ENCODE measurements at places on chromosomes 5 and 9.
A peak's percentile ranks its signal among the peaks of the same experiment; 100 is the strongest.

- no peak for DNase-seq
Measured at GRCh38 chr5:65020492-65020891, 251.8 kb downstream of the CWC27 start.

GRCh38 chr9:99822109-99822805 is 572 bp downstream of the NR4A3 start:
- DNase-seq = peak; percentile 59

GRCh38 chr9:34379334-34380033 is 2.8 kb upstream of the MYORG start:
- DNase-seq = peak; percentile 73

DNA sequence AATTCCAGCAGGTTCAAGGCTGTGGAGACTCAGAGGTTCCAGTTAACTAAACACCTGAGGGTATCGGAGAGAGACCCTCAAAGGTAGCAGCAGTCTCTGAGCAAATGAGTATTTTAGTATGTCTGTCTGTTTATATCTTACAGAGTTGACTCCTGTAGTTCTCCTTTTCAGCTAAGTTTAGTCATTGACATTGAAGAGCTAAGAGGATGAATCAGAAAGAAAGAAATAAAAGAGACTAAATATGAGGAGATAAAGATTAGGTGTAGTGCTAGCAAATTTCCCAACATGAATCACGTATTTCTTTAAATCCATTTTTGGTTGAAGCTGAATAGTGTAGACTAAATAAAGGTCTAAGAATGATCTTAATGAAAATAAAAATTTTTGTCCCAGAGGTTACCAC is 474.0 kb upstream of the RGMB start:
- no peak for DNase-seq

DNA sequence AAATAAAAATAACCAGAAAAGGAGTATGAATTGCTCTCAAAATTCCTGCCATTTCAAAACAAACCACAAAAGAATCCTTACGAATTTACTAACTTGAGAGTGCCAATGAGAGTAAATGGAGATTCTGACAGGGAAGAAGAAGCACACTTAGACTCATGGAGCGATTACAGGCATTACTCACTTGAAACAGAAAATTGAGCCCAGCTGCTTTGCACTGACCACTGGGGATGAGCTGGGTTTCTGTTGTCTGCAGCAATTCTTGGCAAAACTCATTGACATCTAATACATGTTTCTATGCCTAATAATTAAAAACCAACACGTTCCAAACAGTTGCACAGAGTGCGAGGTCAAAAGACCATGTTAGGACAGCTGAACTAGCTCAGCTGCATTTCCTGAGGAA is 731.6 kb downstream of the DNAH5 start:
- DNase-seq = no peak

DNA sequence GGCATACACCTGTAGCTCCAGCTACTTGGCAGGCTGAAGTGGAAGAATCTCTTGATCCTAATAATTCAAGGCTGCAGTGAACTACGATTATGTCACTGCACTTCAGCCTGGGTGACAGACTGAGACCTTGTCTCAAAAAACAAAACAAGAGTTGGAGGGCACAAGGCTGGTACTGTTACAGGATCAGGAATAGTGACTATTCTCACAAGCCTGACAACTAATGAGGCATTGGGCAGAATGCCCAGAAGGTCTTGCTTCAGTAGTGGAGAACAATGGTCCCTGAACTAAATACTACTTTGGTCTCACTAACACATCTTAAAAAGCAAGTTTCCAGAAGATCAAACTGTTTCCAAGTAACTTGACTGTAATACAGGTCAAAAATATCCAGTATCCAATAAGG is 182.9 kb upstream of the RFX3 start:
- DNase-seq = peak; percentile 20

GRCh38 chr9:82022121-82022520 is 33.5 kb downstream of the SPATA31D1 start:
- no peak for DNase-seq

GRCh38 chr5:59579101-59579823 is 314.3 kb downstream of the PDE4D start:
- no peak for DNase-seq

DNA sequence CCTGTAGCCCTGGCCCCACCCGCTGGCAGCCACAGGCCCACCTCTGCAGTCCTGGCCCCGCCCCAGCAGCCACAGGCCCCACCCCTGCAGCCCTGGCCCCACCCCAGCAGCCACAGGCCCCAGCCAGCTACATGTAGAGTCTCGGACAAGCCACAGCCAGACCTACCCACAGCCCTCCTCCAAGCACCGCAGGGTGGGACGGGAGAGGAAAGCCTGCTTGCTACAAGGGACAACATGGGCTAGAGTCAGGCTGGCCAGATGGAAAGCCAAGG is 49.5 kb upstream of the SARDH start:
- peak; percentile 12 for DNase-seq

GRCh38 chr5:147560718-147561331 is 51.0 kb upstream of the DPYSL3 start:
- no peak for DNase-seq

DNA sequence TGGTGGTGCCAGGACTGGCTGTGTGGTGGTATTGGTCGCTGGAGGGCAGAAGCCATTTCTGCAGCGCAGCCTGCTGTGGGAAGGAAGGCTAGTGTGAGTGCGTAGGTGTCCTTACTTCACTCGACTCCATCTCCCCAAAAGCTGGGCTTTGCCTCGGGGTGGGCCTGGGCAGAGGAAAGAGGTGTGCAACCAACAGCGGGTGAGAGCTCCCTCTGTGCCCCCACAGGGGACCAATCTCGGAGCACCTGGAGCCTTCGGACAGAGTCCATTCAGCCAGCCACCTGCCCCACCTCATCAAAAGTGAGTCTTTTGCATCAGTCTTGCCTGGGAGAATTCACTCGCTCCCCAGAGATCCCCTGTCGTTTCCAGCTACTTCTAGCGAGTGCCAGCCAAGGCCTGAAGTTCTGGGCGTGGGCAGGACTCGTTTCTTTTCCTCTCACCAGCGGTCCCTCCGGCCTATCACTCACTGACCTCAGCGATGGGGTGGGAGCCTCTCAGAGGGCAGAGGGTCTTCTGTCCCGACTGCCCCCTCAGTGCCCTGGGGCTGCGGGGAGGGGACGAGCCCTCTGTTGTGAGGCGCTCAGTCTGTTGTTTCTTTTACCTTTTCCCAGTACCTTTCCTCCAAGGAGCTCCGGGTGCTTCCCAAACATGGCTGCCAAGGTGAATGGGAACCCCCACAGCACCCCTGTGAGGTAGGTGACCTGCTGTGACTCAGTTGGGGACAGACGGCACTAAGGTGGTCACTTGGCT is 32.9 kb upstream of the PRDM12 start:
- no peak for DNase-seq

GRCh38 chr5:164185000-164185399 is 679.6 kb downstream of the MAT2B start:
- DNase-seq = no peak

GRCh38 chr5:164475339-164475977 is 970.0 kb downstream of the MAT2B start:
- peak; percentile 45 for DNase-seq

DNA sequence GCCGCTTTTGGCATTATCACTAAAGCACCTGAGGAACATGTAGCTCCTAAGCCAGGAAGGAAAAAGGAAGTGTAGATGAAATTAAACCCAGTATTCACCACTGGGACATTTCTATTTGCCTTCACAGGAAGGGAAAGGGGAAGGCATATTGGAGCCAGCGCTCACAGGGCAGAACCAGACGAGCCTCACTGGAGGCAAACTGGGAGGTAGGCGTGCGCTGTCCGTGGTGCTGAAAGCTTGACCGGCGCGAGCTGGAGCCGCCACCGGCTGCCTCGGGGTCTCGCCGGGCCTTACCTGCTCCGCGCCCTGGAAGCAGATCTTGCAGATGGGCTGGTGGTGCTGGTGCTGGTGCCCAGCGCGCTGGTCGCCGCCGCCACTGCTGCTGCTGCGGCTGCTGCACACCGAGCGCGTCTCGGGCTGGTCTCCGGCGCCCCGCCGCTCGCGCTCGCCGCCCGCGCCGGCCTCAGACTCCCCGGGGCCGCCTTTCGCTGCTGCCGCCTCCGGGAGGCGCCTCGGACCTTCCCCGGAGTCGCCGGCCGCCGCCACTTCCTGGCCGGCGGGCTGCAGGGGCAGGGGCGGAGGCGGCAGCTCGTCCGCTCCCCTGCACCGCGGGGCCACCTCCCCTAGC is 732 bp downstream of the MARCHF11 start:
- DNase-seq = peak; percentile 68

DNA sequence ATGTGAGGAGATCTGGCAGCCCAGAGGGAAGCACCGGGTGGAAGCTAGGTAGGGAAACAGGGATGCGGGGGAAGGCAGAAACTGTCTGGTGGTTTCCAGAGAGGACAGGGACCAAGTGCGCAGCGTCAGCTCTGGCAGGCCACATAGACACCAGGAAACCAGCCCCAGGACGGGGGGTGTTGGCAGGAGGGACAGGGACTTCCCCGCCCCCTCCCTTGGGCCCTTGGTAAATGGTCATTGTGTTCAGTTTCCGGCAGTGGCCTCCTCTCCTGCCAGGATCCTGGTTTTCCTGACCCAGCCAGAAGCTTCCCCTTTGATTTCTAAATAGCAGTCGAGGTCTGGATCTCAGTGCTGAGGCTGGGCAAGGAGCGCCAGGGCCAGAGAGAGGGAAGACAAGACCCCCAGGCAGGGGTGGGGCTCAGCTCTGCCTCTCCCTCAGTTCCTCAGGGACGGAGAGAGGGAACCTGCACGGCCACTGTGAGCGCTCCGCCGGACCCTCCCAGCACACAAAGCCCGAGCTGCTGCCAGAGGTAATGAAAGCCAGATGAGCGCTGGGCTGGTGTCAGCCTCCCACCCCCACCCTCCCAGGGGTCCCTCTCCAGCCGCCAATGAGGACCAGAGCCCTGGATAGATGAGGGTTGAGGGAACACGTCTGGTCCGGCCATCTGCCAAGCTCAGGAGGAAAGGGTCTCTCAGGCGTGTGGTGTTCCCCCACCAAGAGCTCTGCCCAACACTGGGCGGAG is 1.8 kb downstream of the RALGDS start:
- DNase-seq = peak; percentile 44

DNA sequence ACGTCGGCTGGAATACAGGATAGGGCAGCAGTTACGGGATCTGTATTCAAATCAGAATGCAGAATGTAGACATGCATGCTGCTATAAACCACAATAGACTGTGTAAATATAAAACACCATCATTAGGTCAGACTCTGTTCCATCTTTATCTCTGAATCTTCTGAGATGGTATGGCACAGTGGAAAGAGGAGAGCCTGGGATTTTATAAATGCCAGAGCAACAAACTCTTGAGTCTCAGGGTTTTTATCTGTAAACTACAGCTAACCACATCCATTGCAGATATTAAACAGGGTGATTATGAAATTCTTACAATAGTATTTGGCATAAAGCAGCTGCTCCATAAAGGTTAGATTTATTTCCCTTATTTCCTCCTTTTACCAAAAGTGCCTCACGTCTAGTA is 108.7 kb downstream of the ZDHHC21 start:
- DNase-seq = no peak

GRCh38 chr9:134054891-134055811 is 12.7 kb downstream of the BRD3 start:
- DNase-seq = no peak

DNA sequence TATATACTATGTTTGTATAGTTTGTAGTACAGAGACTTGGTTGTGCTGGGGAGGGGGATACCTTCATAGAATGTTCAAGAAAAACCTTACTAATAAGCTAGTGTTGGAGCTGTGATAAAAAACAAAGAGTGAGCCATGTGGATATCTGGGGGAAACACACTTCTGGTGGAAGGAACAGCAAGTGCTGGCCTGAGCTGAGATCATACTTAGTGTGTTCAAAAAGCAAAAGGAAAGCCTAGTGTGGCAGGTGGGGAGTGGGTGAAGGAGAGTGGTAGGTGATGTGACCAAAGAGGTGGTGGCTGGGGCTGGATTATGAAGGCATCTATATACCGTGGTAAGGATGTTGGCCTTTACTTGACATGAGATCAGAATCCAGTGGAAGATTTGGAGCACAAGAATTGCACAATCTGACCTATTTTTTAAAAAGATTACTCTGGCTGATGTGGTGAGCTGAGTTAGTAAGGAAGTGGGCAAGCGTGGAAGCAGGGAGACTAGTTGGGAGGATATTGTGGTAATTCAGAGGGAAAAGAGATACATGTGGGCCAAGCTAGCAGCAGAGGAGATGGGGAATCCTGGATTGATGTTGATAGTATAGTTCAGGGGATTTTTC is 26.6 kb downstream of the PALM2AKAP2 start:
- DNase-seq = peak; percentile 30

GRCh38 chr5:112960315-112960714 is 16.3 kb upstream of the DCP2 start:
- no peak for DNase-seq

GRCh38 chr5:8184455-8185063 is 315.6 kb downstream of the MTRR start:
- peak; percentile 10 for DNase-seq

GRCh38 chr9:126439402-126439765 is 112.8 kb downstream of the MVB12B start:
- DNase-seq = peak; percentile 84

DNA sequence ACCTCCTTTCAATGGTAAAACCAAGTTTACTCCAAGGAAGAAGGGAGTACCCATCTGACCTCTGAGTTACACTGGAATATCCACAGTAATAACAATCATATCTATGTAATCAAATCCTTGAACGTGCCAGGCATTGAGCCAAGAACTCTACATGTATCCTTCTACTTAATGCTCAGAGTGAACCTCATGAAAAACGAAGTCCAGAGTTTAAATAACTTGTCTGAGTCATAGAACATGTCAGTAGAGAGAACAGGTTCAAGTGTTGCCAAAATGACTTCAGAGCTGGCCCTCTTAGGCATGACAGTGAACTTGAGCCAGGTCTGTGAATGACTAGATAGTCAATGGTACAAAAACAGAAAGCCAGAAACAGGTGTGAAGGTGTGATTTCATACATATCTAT is 164.1 kb upstream of the ZNF618 start:
- peak; percentile 64 for DNase-seq

DNA sequence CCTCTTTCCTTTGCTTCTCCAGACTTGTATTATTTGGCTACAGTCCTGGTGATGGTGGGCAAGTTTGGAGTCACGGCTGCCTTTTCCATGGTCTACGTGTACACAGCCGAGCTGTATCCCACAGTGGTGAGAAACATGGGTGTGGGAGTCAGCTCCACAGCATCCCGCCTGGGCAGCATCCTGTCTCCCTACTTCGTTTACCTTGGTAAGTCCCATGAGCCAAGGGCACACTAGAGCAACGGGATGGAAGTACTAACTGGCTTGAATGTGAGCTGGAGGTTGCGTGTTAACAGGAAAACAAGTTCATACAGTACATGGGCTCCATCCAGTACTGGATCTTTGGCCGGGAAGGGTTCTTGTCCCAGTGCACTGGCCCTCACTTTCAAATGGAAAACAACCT is 22.9 kb downstream of the SLC22A5 start:
- no peak for DNase-seq

- DNase-seq = no peak
Measured at GRCh38 chr5:123706531-123706930, 194.6 kb downstream of the CSNK1G3 start.

All from fibroblast of skin of back (primary cell).